M059J (cell line): ENCODE measurements at places on chromosomes 2 and 18. TPM values are rescaled to one million over a fixed set of nuclear protein-coding genes. Genes with fewer than 3 reads are reported as not detected.

Gene ROCK1
- 6.3 and 8.9 TPM in 2 replicates for total RNA-seq

DNA sequence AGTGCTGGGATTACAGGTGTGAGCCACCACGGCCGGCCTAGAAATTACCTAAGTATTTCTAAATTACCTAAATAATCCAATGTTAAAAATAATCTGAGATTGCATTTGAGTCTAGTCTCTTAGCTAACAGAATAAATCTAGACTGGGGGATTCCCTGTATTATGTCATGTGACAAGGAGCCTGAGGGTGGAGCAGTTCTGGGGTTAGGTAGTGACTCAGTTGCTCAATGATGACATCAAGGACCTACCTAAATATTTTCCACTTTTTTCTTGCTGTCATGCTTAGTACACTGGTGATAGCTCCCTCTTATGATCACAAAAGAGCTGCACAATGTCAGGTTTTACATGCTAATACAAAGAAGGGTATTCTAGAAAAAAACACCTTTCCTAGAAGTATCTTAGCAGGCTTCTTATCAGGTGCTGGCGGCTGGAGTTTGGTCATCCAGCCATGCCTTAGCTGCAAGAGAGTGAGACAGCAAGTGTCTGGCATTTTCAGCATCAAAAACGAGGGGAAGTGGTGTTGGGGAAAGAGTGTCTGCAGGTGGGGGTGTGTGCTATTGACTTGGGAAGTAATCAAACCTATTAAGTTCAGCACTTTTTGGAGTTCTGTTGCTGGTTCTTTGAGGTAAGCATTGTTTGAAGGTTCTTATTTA lies 17.5 kb upstream of the CEP192 start:
- DNase-seq, result no peak

- peak; percentile 66 for DNase-seq
Measured at GRCh38 chr2:30208453-30208852, 22.9 kb upstream of the LBH start.

Gene CPO
- not detected in 2 replicates for total RNA-seq

DNA sequence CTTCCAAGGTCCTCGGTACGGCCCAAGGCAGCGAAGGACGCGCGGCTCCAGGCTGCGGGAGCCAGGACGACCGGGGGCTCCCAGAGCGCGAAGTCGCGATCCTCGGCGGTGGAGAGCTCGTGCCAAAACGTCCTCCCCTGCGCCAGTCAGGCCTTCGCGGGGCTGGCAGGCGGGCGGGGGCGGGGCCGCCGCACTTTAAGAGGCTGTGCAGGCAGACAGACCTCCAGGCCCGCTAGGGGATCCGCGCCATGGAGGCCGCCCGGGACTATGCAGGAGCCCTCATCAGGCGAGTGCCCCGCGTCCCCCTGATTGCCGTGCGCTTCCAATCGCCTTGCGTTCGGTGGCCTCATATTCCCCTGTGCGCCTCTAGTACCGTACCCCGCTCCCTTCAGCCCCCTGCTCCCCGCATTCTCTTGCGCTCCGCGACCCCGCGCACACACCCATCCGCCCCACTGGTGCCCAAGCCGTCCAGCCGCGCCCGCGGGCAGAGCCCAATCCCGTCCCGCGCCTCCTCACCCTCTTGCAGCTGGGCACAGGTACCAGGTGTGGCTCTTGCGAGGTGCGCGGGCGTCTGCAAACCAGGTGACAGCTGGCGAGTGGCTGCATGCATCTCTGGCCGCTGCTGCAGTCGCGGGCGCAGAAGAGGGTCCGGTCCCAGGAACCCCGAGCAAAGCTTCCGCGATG lies at the start of gene CIDEA:
Gene CIDEA (plus strand): TSS at position 226 of the 684 bp plus-strand sequence. CDS start 23 bp downstream, at position 249.
- DNase-seq, result no peak

Gene GKN2
- total RNA-seq, result not detected in 2 replicates

DNA sequence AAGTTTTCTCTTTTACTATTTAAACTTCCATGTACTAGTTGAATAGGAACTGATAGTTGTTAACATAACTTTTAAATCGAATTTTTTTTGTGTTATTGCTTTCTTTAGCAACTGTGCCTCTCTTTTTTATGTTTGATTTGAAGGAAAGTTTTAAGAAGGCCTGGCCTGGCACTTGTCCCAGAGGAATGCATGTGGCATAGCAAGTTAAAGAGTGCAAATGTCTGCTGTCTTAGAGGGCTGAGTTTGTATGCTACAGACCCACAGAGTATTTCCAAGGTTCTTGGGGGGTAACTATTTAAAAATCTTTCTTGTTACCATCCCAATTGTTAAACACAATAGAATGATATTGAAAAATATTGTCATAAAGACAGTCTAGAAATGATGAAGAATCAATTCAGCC lies 47.0 kb downstream of the MTCL1 start:
- peak; percentile 22 for DNase-seq

Gene TMEM185B
- 22.3 and 32.6 TPM in 2 replicates for total RNA-seq

GRCh38 chr2:239407112-239407511 lies 6.3 kb upstream of the HDAC4 start:
- no peak for DNase-seq

DNA sequence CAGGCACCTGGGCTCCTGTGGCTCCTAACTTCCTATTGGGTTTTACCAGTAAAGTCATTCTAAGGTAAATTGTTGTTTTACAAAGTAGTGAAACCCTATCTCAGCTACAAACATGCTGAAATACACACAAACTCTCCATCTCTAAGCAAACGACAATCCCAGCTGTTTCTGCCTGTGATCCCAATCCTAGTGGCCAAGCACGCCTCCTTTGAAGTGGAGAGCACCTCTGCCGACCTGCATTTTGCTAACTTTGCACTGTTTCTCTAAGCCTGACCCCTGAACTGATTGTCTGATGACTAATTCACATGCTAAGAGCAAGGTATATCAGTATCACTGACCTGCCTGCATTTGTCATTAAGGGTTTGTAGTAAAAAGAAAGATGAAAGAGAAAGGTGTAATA lies 124.3 kb downstream of the PAX3 start:
- DNase-seq, result no peak

DNA sequence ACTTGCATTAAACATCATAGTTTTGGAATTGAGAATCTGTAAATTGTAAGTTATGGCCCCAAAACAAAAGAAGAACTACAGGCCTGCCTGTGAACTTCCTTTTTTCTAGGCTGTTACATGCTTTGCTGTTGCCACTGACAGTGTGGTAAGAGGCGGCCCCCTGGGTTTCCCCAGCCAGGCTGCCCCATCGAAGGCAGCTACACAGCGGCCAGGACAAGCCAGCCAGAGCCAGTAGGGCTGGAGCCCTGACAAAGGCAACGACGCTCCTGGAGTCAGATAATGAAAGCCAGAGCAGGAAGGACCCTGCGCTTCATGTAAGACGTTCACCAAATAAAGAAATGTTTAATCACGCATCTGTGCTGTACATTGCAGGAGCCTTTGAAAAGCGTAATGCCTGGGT lies 55.0 kb downstream of the ANKRD44 start:
- DNase-seq, result peak; percentile 12

DNA sequence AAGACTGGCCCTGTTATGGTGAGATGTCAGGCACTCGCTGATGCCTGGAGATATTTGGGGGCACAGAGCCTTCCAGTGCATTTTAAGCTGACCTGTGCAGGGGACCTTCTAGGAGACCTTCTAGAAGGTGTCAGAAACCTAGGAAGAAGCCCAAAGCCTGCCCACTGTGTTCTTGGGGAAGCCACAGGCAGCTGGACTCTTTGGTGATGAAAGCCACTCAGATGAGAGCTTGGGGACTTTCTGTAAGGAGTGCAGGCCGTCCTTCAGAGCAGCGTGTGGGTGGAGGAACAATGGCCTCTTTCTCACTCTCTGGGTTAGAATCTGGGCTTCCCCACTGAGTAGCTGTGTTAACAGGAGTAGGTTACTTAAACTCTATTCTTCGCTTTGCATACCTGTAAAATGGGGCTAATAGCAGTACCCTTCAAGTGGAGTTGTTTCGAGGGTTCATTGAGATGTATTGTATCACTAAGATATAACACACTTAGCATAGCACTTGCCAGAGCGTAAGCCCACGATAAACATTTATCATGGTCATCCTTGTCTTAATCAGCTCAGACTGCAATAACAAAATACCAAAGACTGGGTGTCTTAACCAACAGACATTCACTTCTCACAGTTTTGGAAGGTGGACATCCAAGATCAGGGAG lies 322.3 kb upstream of the EPAS1 start:
- no peak for DNase-seq

- no peak for DNase-seq
Measured at GRCh38 chr2:149438330-149438960, 108.1 kb downstream of the LYPD6 start.

Gene DPP10
- total RNA-seq, result not detected in 2 replicates

- DNase-seq, result peak; percentile 51
Measured at GRCh38 chr2:222733846-222734702, 62.6 kb downstream of the MOGAT1 start.

GRCh38 chr2:32925283-32925815 lies 21.4 kb upstream of the LTBP1 start:
- no peak for DNase-seq

- DNase-seq, result peak; percentile 86
Measured at GRCh38 chr18:79393635-79394533, 1.8 kb upstream of the NFATC1 start.

DNA sequence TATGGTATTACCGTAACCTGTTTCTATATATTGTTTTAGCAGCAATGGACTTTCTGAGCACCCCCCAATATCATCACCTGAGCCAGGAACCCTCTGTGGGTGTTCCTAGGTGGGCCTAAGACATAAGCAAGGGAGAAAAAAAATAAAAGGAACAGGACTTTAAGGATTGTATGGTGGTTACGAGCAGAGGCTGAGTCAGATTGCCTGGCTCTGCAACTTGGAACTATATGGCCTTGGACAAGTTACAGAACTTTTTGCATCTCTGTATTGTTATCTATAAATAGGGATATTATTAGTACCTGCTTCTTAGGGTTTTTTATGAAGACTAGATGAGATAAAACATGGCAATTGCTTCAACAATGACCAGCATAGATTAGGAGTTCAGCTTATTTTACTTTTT lies 34.9 kb downstream of the MFSD6 start:
- no peak for DNase-seq

DNA sequence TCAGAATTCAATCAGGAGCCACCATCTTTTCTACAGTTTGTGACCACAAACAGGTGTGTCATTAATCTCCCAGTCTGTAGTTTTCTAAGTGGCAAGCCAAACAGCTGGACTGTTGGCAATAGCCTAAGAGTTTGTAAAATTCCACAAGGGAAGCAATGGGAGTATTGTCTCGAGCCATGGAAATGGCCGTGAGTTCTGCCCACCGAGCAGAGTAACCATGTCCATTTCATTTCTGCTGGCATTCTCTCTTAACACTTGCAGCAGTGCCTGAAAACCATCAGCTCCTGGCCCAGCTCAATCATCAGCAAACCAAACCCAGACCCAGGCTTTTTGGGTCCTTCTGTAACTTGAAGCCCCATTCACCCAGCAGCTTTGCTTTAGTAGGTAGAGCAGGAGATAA lies 387.8 kb upstream of the CDH7 start:
- DNase-seq, result no peak

GRCh38 chr2:1769703-1770422 lies 25.5 kb upstream of the PXDN start:
- DNase-seq, result peak; percentile 65
